ENCODE measurements at places on chromosomes 13 and 19. TPM values are rescaled to one million over a fixed set of nuclear protein-coding genes. Genes with fewer than 3 reads are reported as not detected.

- no peak for DNase-seq
These were observed 3.1 kb downstream of the BCAT2 start for GRCh38 chr19:48807590-48808308.

- no peak for DNase-seq
These were observed 2.5 kb downstream of the PRR36 start for GRCh38 chr19:7871437-7872305.

Gene PRR22
- polyA plus RNA-seq: 2.9 TPM

Gene SYT3
- 0.96 TPM for polyA plus RNA-seq

DNA sequence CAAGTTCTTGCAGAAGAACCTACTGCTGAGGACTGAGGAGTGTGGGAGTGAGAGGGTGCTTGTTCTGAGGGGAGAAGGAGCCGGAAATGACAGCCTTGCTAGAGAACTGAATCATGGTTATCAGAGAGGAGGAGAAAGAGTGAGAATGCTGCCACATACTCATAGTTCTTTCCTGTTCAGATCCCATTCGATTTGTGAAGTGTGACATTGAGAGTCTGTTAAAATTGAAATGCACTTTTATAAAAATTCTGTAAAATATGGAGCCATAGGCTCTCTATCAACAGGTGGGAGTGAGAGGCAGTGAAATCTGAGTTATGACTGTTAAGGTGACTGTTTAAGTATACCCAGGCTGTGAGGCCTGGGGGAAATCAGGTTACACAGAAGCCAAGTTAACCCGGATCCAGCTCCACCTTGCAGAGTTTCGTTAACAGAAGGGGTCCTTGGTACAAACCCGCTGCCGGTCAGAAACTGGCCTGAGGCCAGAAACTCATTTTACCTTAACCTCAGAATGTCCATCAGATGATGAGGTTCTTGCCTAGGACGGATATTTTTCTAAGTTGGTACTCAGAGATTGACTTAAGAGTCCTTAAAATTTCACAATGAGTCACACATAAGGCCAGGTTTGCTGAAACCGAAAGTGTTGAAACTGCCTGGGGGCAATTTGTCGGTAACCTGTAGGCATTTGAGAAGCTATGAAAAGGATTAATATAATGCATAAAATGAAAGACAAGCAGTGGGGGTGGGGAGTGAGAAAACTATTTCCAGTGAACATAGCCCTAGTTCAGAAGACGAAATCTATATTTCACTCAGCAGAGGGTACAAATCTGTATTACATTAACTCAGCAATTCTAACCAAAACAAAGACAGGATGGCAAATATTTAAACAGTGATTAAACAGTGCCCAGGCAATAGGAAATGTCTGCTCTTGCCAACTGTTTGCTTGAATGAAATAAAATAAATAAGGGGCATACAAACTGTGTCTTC, 350.5 kb downstream of the KCNRG start:
- no peak for DNase-seq

GRCh38 chr13:38366954-38367645, 17.4 kb downstream of the UFM1 start:
- no peak for DNase-seq

- no peak for DNase-seq
These were observed 12.8 kb downstream of the N4BP2L2 start for GRCh38 chr13:32525766-32526165.

Gene F2RL3
- 0.89 TPM for polyA plus RNA-seq

DNA sequence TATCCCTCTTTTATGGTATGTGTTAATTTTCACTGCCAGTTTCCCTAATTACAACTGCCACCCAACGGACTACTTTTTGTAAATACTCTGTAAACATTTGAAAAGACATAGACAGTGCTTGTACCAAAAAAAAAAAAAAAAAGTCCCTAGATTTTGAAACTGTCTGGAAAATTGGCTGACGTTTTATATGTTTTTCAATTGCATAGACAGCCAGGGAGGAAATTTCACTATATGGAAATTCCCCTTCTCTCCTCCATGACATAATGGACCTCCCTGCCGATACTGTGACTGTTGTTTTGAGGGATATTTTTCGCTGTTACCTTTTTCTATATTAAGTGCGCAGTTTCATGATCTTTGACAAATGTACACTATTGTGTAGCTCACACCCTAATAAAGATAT, 43.4 kb downstream of the C13orf42 start:
- DNase-seq: no peak

DNA sequence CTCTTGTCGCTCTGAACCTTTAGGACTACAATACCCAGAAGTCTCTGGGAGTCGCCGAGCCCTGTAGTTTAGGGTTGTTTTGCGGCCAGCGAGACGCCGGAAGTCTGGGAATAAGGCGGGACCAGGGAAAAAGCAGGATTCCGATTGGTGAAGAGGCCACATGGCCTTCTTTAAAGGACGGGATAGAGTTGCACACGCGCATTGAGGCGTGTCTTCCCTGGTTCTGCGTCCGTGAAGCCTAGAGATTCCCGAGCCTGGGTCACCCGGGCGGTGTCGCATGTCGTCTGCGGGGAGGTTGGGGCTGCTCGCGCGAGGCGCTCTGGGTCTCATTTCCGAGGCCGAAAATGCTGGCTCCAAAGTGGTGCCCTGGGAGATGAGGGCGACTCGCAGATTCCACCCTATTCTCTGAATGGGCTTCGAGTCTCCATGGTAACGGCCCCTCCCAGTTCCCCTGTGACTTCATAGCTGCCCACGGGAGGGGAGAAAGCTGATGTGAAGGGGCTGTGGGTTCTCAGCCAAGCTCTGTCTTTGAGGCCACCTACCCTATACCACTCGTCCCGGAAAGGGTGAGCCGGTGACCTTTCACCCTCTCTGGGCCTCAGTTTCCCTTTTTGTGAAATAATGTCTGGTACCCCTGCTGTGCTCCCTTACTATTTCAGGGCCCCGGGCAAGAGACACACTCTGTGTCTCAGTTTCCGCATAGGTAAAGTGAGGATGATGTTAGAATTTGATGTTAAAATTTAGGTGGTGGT, 614 bp upstream of the ZSCAN5A start:
- peak; percentile 98 for DNase-seq

DNA sequence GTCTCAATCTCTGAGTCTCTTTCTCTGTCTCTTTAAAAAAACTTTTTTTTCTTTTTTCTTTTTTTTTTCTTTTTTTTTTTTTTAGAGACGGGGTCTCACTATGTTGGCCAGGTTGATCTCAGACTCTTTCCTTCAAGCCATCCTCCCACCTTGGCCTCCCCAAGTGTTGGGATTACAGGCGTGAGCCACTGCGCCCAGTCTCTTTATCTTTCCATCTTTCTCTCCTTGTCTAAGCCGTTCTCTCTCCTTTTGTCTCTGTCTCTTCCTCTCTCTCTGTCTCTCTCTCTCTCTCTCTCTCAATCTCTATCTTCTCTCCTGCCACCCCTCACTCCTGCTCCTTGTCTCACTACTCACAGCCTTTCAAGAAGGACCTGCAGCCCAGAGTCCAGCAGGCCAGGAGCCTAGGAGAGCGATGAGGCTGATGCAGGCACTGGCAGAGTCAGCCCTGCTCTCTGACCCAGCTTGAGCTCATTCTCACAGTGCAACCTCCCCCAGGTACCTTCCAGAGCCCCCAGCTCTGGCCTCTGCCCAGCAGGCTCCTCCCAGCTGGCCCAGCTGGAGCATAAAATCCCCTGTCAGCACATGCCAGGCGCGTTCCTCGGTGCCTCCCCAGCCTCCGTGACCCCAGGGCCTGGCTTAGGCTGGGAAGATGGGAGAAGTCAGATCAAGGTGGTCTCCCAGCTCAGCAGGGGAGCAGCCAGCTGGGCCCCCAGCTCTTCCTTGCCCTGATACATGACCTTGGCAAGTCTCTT, at the start of gene NPHS1:
NPHS1 (minus strand) TSS at position 476 of the 752 bp plus-strand sequence. CDS start 667 bp downstream, outside the sequence.
- no peak for DNase-seq

DNA sequence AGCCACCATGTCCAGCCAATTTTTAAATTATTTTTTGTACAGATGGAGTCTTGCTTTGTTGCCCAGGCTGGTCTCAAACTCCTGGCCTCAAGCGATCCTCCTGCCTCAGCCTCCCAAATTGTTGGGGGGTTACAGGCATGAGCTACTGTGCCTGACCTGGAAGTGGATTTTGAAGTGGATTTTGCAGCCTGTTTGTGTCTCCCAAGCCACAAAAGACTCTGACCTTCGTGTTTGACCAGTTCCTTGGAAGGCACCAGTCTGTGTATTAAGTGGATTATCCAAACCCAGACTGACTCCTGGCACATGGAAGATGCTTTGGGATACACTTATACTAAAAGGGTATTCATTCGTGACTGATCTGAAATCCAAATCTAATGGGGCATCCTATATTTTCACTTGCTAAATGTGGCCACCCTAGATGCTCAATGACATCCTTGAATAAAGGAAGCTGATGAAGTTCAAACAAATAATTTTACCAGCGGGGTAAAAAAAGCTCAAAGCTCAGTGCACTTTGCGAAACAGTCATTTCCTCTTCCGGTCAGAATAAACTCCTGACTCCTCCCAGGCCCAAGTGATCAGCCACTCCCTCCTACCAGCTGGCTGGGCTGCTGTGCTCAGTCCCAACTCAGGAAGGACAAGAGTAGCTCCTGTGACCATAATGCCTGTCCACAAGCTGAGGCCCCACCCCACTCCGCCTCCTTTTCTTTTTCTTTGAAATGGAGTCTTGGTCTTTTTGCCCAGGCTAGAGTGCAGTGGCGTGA, 32.6 kb upstream of the GATAD2A start:
- DNase-seq: no peak

GRCh38 chr13:90455823-90456222, 891.7 kb upstream of the MIR17HG start:
- no peak for DNase-seq

GRCh38 chr19:8592231-8593009, 15.2 kb upstream of the MYO1F start:
- peak; percentile 86 for DNase-seq

Gene MBD3L2
- polyA plus RNA-seq: not detected

GRCh38 chr19:28972058-28972852, 240.7 kb downstream of the UQCRFS1 start:
- DNase-seq: no peak

Gene HCN2
- polyA plus RNA-seq: 0.18 TPM

Gene PGLYRP1
- 0.53 TPM for polyA plus RNA-seq

DNA sequence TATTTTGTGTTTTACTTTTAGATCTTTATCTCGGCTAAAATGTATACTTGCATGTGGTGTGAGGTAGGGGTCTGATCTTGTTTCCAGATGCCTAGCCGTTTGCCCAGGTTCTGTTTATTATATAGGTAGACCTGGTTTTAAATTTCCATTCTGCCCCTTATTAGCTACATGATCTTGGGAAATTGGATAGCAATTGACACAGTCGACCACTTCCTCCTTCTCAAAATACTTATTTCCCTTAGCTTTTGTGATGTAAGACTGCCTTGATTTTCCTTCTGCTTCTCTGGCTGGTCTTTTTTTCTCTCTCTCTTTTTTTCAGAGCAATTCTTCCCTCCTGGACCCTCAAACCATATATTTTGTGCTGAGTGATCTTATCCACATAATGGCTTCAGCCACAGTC, 3.0 kb upstream of the PGLYRP1 start:
- no peak for DNase-seq

Gene PROZ
- polyA plus RNA-seq: 2.5 TPM

DNA sequence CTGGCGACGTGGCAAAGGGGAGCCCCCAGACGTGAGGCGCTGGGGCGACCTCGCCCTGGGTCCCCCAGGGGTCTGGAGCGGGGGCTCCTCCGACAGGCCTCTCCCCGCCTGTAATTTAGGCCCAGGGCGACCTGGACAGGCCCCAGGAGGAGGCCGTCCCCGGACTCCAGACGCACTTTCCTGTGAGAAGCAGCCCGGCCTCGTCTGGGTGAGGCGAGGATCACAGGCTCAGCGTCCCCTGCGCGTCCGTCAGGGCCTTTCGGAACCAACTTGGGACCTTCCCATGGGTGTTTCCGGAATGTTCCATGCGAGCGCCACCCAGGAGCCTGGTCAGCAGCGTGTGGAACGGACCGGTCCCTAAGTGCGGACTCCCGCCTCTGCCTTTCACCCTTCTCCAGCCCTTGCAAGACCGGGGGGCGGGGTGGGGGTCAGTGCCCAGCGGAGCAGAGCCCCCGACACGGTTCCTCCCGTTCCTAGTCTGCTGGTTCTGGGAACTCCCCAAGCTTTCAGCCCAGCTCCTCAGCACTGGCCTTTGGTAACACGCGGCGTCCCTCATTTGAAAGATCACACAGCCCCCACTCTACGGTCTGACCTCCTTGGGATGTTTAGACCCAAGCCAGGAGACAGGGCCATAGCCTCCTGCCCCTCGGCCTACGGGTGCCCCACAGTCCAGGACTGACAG, 1.1 kb upstream of the GRTP1 start:
- DNase-seq: no peak

- DNase-seq: no peak
These were observed 149.8 kb downstream of the EFNB2 start for GRCh38 chr13:106385654-106386053.

- no peak for DNase-seq
These were observed 62.5 kb downstream of the TNFRSF19 start for GRCh38 chr13:23632741-23633140.

GRCh38 chr13:23160638-23161480, 19.9 kb upstream of the SGCG start:
- DNase-seq: no peak

All from right renal pelvis (tissue), 4 donors.